Right hindlimb (tissue), 1 donor: ENCODE measurements at places on chromosomes 5 and 9.

GRCh38 chr5:68330574-68330973 lies 115.0 kb downstream of the PIK3R1 start:
- DNase-seq: no peak

- DNase-seq: peak; percentile 84
These were observed 45.7 kb downstream of the SLC46A2 start for GRCh38 chr9:112844771-112845542.

GRCh38 chr5:5350101-5350500 lies 72.4 kb upstream of the ICE1 start:
- no peak for DNase-seq

GRCh38 chr5:65951330-65951729 lies 25.0 kb downstream of the ERBIN start:
- no peak for DNase-seq

GRCh38 chr5:133425222-133425621 lies 187.1 kb downstream of the FSTL4 start:
- DNase-seq: no peak

DNA sequence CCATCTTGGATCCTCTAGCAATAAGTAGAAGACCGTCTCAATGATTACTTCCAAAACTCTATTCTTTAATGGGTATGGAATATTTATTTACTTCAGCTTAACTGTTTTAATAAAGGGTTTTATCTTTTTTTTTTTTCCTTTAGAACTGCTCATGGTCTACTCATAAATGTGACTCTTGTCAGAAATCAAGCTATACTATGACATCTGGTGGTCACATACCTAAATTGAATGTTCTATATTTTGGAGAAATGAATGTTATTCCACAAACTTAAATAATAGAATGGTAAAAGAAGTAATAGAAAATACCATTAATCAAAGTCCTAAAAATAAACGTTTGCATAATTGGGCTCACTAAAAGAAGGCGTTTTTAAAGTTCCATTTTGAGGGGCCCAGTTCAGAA lies 131.2 kb upstream of the PLCXD3 start:
- DNase-seq: no peak

DNA sequence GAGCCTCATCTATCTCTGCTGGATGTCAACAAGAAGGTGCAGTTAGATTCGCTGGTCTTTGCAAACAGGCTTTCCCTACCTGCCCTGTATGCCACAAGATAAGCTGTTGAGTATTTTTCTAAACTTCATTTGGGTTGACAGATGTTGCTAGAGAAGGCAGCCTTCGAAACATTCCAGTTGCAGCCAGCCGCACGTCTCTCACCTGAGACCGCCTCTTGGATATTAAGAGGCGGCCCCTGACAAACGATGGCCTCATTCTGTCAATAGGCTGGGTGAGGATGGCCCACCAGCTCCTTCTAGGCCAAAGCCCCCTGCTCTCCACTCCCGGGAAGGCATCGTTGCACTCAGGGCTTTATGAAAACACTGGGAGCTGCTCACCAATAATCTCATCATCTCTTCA lies 181.6 kb downstream of the DAB2IP start:
- DNase-seq: no peak

DNA sequence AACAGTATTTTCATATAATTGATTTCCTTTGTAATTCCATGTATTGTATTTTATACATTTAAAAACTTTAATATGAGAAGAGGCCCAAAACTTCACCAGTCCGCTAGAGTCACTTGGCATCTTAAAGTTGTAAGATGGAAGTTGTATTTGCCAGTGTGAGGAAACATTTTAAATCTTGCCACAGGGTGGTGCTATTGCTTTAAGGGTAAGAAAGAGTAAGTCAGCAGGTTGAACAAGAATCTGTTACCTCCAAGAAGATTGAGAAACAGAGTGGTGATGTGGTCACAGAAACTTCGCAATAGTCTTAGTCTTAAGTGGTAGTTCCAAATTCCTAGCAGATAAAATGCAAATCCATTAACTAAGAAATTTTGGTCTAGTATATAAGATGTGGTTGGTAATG lies 39.8 kb upstream of the RANBP6 start:
- no peak for DNase-seq

DNA sequence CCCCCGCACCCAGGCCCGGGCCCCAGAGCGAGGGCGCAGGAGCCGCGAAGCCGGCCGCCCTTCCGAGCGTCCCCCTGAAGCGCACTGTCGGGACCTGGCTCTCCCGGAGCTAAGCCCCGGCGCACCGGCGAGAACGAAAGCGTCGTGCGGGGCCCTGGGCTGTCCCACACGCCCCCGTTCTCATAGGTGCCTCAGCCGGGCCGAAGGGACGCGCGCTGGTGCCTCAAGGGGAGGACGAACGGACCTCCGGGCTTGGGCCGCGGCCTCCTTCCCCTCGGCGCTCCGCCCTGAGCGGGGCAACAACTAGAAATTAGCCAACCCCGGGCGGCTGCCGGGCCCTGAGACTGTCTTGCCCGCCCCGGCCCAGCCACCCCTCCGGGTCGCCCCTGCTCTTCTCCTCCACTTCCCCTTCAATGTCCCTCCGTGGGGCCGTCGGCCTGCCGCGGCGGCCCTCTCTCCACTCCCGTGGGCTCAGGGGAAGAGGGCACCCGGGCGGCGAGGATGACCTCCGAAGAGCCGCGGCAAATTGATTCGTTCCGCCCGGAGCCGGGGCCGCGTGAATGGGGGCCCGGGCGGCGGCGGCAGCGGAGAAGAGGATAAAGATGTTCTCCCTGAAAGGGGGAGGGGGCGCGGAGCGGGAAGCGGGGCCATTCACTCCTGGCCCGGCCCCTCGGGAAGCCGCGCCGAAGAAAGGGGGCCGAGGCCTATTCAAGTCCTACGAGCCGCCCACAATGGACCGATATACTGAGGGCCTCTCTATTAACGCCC lies 3.5 kb upstream of the PRDM12 start:
- DNase-seq: no peak

- no peak for DNase-seq
These were observed 22.4 kb upstream of the HOMER1 start for GRCh38 chr5:79536193-79536906.

DNA sequence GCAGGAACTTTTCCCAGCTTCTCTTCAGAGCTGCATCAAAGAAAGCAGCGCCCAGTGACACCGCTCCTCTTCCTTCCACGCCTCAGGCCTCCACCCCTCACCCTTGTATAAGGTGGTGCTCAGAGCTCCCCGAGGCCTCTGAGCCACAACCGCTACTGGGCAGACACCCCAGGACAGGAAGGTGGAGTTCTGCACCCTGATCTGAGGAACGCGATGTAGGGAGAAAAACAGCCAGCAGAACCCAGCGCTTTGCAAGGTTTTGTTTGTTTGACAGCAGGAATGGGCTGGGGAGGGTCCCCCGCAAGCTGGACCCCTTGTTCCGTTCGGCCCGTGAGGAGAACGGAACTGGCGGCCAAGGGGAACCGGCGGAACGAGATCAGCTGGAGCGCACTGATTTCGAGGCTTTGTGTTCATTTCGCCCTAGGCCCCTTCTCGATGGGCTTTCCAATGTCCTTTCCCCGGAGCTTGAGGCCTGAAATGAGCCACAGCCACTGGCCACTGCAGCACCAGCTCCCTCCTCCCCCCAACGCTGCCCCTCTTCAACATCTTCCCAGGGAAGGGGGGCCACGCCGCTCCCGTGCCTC lies 4.1 kb downstream of the EDF1 start:
- DNase-seq: no peak
